Caco-2 (cell line): ENCODE measurements at places on chromosomes 1 and 21.

DNA sequence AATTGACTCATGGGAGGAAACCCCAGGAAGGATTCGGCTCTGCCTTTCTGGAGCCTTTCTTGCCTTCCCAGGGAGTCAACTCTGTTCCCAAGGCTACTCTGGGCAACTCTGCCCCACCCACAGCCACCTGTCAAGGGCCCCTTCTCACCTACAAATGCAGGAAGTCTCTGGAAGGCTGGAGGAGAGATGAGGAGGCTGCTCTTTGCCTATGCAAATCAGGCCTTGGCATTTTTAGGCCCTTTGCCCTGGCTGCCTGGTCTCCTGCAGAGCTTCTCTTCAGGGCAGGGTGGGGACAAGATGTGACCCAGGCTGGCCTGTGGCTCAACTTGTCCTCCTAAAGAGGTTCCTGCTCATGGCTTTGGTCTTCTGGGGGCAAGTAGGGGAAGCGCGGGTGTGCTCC is 5.4 kb downstream of the SLC6A9 start:
- no peaks in the 10 kb centered on the region for H3K27me3 ChIP-seq
- H3K36me3 ChIP-seq: no peaks in the 10 kb centered on the region
- no peak for DNase-seq
- no peak overlapping the region for H3K27ac ChIP-seq
- H3K4me3 ChIP-seq: no peak overlapping the region

GRCh38 chr1:230970432-230970831 is 8.2 kb downstream of the TTC13 start:
- peaks cover 2% of the 10 kb centered on the region for H3K36me3 ChIP-seq
- no peak for DNase-seq
- peak overlapping the region; percentile 41 for H3K27ac ChIP-seq
- peaks cover 54% of the 10 kb centered on the region for H3K4me1 ChIP-seq
- H3K27me3 ChIP-seq: no peaks in the 10 kb centered on the region

- no peaks in the 10 kb centered on the region; the same call in 1 of the 2 replicates for H3K36me3 ChIP-seq
- no peak overlapping the region for H3K4me3 ChIP-seq
- peak; percentile 18 for DNase-seq
- peaks cover 52% of the 10 kb centered on the region for H3K4me1 ChIP-seq
- peak overlapping the region; percentile 48 for H3K27ac ChIP-seq
- H3K27me3 ChIP-seq: no peaks in the 10 kb centered on the region
Observed at GRCh38 chr21:41597811-41598231, 89.9 kb upstream of the TMPRSS2 start.

DNA sequence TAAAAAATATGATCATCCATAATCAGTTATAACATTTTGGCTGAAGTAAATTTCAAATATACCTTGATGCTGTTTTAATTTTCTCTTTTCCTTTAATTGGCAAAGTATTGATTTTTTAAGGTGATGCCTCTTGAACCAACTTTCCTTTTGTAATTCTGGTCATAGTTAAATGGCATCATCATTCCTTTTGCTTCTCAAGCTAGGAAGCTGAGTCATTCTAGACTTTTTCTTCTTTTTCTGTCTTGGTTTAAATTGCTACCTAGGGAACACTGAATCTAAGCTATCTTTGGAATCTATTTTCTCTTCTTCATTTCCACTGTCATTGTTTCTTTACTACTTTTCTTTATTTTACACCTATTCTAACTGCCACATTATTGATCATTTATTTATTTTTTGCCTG is 162.7 kb downstream of the HMCN1 start:
- H3K27me3 ChIP-seq: no peaks in the 10 kb centered on the region
- no peaks in the 10 kb centered on the region for H3K36me3 ChIP-seq
- no peak for DNase-seq
- no peak overlapping the region for H3K4me3 ChIP-seq
- no peaks in the 10 kb centered on the region for H3K4me1 ChIP-seq

- no peaks in the 10 kb centered on the region for H3K36me3 ChIP-seq
- no peaks in the 10 kb centered on the region for H3K27me3 ChIP-seq
- H3K4me3 ChIP-seq: peak overlapping the region; percentile 43
Observed at GRCh38 chr21:37009740-37010341, 3.3 kb downstream of the RIPPLY3 start.

GRCh38 chr1:155279268-155279667 is 2.0 kb downstream of the HCN3 start:
- H3K36me3 ChIP-seq: peaks cover 2% of the 10 kb centered on the region; the same call in 1 of the 2 replicates
- 0 out of 2 replicates have a peak, but pooled peaks cover 4% of the 10 kb centered on the region for H3K4me1 ChIP-seq
- no peak for DNase-seq
- H3K4me3 ChIP-seq: no peak overlapping the region
- no peaks in the 10 kb centered on the region for H3K27me3 ChIP-seq
